ENCODE measurements at places on chromosomes 6 and 20.

GRCh38 chr20:43681991-43682410, 15.1 kb downstream of the MYBL2 start:
- DNase-seq, result no peak

- DNase-seq, result no peak
Measured at GRCh38 chr6:117573006-117573680, 29.2 kb downstream of the GOPC start.

DNA sequence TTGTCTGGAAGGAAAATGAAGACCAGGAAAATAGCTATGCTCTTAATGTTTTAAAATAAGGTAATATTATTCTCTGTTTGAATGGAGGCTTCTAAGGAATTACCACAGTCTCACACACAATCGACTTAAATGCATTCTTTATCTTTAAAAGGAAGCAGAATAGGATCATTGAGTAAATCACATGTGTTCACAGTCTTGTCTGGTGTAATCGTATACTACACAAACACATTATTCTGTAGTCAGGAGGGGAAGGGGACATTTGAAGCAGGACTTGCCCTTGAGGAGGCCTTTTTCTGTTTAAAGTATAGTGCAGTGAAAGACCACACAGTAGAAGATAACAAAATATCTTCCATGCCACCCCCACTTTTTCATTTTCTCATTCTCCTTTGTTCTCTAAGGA, 20.6 kb upstream of the REV3L start:
- peak; percentile 20 for DNase-seq

DNA sequence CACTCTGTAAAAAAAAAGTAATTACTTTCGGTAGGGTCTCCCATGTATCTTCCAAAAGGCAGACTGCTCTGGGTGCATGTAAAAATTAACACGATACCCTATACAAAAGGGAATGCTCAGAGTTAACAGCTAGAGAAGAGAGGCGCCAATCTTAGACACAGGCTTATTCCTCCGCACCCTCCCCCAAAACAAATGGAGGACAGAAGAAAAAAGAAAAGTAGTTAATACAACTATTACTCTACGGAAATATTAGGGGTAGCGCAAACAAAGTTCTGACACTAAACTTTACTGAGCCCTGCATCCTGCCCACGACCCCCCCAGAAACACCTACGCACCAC, 331 bp upstream of the UFL1 start:
- DNase-seq, result no peak

GRCh38 chr20:25364879-25365699, 25.5 kb downstream of the ABHD12 start:
- no peak for DNase-seq

DNA sequence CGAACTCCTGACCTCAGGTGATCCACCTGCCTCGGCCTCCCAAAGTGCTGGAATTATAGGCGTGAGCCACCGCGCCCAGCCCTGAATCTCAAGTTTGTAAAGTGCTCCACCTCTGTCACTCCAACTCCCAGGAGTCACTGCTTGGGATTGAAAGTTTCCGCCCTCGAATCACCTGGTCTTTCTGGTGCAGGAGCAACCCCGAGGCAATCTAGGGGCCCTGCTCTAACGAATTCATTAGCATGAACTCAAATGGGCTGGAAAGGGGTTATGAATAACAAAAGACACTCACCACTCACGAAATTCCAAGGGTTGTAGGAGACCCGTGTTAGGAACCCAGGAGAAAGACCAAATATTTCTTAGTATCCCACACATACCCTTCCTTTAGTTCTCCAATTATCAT, 26.1 kb downstream of the RBCK1 start:
- no peak for DNase-seq

- no peak for DNase-seq
Measured at GRCh38 chr20:8778387-8778786, 290.5 kb upstream of the PLCB4 start.

- no peak for DNase-seq
Measured at GRCh38 chr6:52286798-52287432, 2.4 kb upstream of the MCM3 start.

- DNase-seq, result no peak
Measured at GRCh38 chr6:148367411-148368024, 24.9 kb downstream of the SASH1 start.

GRCh38 chr6:47073125-47074110, 31.3 kb upstream of the ADGRF1 start:
- DNase-seq, result no peak

DNA sequence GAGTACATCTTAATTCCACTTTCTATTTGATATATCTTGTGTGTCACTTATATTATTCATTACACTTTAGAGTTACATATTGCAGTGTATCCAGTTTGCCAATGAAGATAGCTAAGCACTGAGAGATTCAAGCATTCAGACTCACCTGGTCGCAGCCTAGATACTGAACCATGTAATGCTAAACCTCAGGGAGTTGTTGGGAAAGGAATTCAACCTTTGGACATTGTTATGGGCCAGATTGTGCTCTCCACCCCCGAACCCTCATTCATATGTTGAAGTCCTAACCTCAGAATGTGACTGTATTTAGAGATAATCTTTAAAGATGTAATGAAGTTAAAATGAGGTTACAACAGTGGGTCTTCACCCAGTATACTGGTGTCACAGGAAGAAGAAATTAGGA, 13.8 kb upstream of the KIF16B start:
- DNase-seq, result no peak

DNA sequence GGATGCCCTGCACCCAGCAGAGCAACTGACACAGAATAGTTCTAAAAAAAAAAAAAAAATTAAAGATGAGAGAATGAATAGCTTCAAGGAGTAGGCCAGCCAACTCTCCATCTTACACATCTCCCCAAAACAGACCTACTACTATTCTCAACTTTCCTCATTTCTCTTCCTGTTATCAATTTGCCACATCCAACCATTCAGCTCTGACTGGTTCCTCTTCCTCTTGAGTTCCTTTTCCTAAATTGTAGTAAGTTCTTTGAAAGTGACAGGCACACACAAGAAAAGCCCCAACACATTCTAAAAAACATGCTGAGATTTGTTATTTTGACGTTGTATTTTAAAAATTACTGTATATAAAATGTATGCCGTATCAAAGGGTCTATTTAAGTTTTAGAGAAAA, 117.2 kb downstream of the PDSS2 start:
- DNase-seq, result no peak

- DNase-seq, result no peak
Measured at GRCh38 chr6:36890112-36890663, 4.4 kb downstream of the C6orf89 start.

- DNase-seq, result no peak
Measured at GRCh38 chr6:106827081-106827480, 147.4 kb downstream of the CD24 start.

DNA sequence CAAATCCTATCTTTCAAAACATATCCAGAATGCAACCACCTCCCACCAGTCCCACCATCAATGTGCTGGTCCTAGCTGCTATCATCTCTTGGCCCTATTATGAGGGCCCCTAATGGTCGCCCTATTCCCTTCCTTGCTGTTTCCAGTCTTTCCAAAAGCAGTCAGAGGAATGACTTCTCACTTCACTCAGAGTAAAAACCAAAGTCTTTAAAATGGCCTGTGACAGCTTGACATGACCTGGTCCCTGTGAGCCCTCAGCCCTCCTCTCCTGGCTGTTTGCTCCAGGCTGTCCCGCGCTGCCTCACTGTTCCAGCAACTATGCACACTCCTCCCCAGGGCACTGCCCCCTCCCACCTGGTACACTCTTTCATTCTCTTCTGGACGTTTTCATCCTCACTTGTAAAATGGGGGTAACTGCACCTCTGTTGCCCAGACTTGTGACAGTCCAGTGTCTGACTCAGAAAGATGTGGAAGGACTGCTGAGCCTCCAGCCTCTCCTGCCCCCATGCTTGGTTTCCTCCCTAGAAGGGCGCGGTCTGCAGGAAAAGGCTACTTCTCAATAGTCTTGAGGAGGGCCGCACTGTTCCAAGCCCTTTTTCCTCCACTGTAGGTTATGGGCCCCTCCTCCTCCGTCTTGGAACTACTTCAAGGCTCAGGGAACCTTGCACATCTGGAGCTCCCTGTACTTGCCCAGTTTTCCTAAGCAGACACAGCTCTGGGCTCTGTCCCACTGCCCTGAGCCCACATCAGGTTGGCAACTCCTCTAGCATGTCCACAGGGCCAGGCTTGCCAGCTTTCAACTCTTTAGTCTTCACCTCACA, 64.7 kb downstream of the MYH7B start:
- DNase-seq, result no peak
